ENCODE measurements at places on chromosomes 4 and X. TPM values are rescaled to one million over a fixed set of nuclear protein-coding genes. Genes with fewer than 3 reads are reported as not detected.

AGA gene
- total RNA-seq: 34.1 TPM

DNA sequence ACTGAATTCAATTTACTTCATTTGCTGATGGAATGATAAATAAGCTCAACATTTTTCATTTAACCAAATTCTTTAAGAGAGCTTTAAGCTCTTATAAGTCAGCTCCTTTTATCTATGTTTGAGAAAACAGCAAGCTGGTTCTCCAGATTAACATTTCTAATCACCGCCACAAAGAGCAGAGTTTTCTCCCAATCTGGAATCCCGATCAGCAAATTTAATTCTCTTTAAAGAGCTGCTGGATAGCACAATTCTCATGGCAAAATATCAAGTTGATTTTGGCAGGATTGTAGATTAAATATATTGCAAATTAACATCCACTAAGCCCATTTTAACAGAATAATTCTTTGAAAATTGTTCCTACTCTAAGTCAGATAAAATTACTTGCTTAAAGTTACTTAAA lies 48.8 kb downstream of the RPS6KA3 start:
- no peak overlapping the region for H3K4me3 ChIP-seq
- H3K4me1 ChIP-seq: no peaks in the 10 kb centered on the region
- DNase-seq: no peak
- H3K27ac ChIP-seq: no peak overlapping the region

DNA sequence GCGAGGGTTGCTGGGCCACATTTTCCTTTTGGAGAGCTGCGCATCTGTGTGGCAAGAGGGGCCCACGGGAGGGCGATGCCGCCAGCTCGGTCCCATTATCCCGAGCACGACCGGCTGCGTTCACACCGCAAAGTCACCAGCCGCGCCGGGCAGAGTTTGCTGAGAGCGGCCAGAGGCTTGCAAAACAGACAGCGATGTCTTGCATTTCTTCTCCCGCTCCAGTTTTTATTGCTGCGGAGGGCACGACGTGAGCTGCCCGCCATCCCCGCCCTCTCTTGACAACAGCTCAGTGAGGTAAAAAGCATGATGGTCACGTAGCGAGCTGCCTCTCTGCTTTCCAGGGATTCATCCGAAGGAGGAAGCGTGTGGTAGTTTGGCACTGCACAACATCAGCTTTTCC lies 102.1 kb upstream of the TENM3 start:
- no peaks in the 10 kb centered on the region for H3K27me3 ChIP-seq
- no peaks in the 10 kb centered on the region for H3K36me3 ChIP-seq

DNA sequence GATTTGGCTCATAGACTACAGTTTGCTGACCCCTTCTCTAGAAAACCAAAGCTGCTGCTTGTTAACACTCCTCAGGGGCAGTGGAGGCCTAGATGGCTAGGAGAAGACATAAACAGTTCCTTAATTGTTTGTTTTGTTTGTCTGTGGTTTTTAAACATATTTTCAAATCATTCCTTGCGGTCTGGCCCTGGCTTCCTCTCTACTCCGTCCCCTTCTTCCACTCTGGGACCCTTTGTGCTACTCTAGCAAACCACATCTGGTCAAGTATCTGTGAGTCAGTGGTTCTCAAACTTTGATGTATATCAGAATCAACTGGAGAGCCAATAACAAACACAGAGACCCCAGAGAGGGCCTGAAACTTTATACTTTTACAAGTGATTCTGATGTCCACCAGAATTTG lies 36.1 kb downstream of the FRMPD4 start:
- H3K36me3 ChIP-seq: no peaks in the 10 kb centered on the region
- no peak for DNase-seq
- H3K4me3 ChIP-seq: no peak overlapping the region
- H3K4me1 ChIP-seq: no peaks in the 10 kb centered on the region
- no peak overlapping the region for H3K27ac ChIP-seq

DNA sequence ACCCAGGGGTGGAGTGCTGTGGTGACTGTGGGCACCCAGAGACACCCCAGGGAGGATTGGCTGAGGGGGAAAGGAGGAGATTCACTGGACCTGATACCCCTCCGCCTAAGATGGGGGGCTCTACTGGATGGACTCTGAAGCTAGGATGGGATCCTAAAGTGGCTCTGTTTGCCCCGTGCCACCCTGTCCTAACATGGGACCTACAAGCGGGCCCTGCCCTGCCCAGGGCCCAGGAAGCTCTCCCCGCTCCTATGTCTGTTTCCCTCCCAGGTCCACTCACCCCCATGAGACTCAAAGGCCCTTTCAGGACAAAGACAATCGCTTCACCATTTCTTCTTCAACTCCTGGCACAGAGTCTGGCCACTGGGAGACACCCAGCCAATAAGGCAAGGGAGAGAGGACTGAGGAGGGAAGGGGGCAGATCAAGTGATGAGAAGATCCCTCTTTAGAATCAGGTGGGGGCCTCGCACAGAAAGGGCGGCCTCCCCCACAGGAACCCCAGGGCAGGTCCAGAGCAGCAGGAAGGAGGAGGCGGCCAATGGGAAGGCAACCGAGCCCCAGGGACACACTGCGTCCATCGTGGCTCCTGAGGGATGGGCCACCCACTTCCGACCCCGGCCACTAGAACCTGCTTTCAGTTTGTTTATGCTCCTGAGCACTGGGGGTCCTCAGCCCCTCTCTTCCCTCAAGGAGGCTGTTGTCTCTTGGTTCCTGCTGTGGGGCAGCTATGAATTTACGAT lies 155.4 kb downstream of the AFAP1 start:
- H3K4me3 ChIP-seq: no peak overlapping the region
- peaks cover 19% of the 10 kb centered on the region for H3K4me1 ChIP-seq
- no peaks in the 10 kb centered on the region for H3K27me3 ChIP-seq

DNA sequence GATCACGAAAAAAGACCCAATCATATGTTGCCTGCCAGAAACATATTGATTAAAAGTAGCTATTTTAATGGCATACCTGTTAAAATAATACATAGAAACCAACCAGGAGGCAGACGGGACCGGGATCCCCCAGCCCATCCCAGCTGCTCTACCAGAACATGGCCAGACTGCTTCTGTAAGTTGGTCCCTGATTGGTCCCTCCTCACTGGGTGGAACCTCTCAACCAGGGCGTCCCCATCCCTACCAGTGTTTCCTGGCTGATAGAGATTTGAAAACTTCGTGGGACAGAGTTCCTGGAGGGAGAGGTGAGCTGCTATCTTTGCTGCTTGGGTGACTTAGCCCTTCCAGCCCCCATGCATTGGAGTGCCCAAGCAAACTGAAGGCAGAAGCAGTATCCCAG lies 256.2 kb downstream of the TRAM1L1 start:
- no peaks in the 10 kb centered on the region for H3K36me3 ChIP-seq
- DNase-seq: no peak
- no peak overlapping the region for H3K4me3 ChIP-seq
- H3K27me3 ChIP-seq: no peaks in the 10 kb centered on the region
- H3K27ac ChIP-seq: no peak overlapping the region
- no peaks in the 10 kb centered on the region for H3K4me1 ChIP-seq

GRCh38 chr4:136554033-136554432 lies 978.3 kb downstream of the PCDH18 start:
- H3K27ac ChIP-seq: no peak overlapping the region
- DNase-seq: no peak
- H3K4me3 ChIP-seq: no peak overlapping the region
- no peaks in the 10 kb centered on the region for H3K4me1 ChIP-seq
- no peaks in the 10 kb centered on the region for H3K36me3 ChIP-seq

GRCh38 chrX:135000516-135000915 lies 9.7 kb downstream of the SMIM10 start:
- H3K4me3 ChIP-seq: no peak overlapping the region
- no peaks in the 10 kb centered on the region for H3K36me3 ChIP-seq
- H3K27ac ChIP-seq: peak overlapping the region; percentile 79
- no peaks in the 10 kb centered on the region for H3K27me3 ChIP-seq

DNA sequence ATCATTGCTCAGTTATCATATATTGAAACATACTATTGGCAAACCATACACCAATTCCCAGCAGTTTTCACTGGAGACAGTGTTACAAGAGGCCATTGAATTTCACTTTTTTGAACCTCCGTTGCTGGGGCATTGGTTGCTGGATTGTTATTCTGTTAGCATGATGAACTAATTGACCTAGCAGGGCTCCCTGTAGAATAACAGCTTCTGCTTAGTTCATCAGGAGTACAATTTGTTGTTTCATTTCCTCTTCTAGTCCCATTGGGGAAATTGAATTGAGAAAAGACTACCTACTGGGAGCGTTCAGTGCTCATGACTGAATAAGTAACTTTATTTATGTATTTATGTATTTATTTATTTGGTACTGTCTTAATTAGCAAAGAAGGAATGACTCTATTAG lies 151.6 kb downstream of the SLIT2 start:
- no peaks in the 10 kb centered on the region for H3K4me1 ChIP-seq
- H3K36me3 ChIP-seq: no peaks in the 10 kb centered on the region
- H3K27me3 ChIP-seq: no peaks in the 10 kb centered on the region
- DNase-seq: no peak

DNA sequence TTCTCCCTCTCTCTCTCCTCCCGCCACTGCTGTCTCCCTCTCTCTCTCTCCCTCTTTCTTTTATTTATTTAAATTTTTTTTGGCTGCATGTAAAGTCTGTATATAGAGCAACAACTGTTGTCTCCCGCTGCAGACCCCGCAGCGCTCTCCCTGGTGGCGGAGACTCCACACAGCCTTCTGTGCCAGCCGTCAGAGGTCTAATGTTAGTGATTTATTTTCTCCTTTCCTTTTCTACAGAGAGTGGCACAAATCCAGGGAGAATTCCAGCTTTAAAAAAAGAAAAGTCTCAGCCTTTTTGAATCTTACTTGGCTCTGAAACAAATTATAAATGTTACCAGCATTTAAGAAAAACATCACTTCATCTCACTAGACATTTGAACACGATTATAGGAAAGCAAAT lies 106.2 kb downstream of the FAM9B start:
- H3K4me1 ChIP-seq: no peaks in the 10 kb centered on the region
- peak overlapping the region; percentile 35 for H3K4me3 ChIP-seq
- no peaks in the 10 kb centered on the region for H3K36me3 ChIP-seq
- no peaks in the 10 kb centered on the region for H3K27me3 ChIP-seq
- no peak for DNase-seq

AADAT gene
- total RNA-seq: 5.6 TPM

DNA sequence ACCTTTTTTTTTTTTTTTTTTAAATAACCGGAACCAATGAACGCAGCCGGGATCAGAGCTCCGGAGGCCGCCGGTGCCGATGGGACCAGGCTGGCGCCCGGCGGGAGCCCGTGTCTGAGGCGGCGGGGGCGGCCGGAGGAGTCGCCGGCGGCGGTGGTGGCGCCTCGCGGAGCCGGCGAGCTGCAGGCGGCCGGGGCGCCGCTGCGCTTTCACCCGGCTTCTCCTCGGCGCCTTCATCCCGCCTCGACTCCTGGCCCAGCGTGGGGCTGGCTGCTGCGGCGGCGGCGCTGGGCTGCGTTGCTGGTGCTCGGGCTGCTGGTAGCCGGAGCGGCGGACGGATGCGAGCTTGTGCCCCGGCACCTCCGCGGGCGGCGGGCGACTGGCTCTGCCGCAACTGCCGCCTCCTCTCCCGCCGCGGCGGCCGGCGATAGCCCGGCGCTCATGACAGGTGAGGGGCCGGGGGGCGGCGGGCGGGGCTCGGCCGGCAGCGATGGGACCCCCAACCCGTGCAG lies 337 bp downstream of the STIM2 start:
- H3K36me3 ChIP-seq: no peaks in the 10 kb centered on the region
- peaks cover 27% of the 10 kb centered on the region for H3K4me1 ChIP-seq
- H3K27me3 ChIP-seq: no peaks in the 10 kb centered on the region
- DNase-seq: no peak
- H3K4me3 ChIP-seq: peak overlapping the region; percentile 84
- peak overlapping the region; percentile 88 for H3K27ac ChIP-seq

DNA sequence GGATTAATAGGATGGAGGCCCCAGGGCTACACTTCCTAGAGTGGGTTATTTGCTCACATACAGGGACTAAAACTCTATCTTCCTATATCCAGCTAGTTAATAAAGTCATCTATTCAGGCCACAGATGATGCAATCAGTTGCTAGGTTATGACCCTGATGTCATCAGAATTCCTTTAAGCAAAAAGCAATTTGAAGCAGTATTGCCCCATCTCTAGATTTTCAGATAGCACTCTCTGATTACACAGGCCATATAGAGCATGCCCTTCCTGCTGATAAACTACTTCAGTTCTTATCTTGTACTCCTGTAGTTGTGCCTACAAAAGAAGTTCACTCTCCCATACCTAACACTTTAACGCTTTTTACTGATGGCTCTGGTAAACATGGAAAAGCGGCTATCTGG lies 84.8 kb downstream of the TMEM144 start:
- no peaks in the 10 kb centered on the region for H3K36me3 ChIP-seq
- no peaks in the 10 kb centered on the region for H3K4me1 ChIP-seq
- H3K4me3 ChIP-seq: no peak overlapping the region
- H3K27ac ChIP-seq: no peak overlapping the region
- no peaks in the 10 kb centered on the region for H3K27me3 ChIP-seq

MAOA gene
- 98.2 TPM for total RNA-seq
